ENCODE measurements at places on chromosomes 12 and 14.

DNA sequence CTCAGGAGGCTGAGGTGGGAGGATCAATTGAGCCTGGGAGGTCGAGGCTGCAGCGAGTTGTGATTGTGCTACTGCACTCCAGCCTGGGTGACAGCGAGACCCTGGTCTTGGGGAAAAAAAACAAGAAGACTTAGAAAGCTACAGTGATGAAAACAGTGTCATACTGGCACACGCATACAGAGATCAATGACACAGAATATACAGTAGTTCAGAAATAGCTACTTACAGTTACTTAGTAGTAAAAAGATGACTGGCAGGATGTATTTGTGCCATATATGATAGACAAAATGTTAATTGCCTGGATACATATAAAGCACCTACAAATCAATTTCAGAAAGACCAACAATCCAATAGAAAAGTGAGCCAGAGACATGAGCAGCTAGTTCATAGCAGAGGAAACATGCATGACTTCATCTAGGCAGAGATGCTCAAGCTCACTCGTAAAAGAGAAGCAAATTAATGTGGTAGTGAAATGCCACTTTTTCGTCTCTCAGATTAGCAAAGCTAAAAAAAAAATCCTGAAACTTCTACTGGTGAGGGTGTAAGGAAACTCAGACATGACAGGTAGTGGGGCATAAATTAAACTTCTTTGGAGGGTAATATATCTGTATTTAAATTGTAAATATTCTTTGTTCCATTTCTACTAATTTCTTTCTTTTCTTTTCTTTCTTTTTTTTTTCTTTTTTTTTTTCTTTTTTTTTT is 2.5 kb upstream of the ALDH2 start:
- no peak for DNase-seq

DNA sequence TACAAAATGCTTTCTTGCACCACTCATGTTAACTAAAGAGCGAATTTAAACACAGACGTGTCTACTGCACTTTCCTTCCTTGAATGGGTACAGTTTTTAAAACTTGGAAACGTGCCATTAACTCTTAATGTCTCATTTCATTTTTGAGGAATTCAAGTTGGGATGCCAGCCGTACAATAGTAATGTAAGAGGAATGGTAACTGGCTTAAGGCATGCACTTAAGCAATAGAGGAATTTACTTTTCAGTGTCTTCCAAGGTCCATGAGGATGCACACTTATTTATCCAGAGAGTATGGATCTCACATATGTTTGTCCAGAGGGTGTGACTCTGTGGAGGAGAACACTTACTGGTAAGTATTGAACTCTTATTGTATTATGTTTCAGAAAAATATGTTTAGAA is 52.9 kb downstream of the PPP4R4 start:
- DNase-seq, result no peak

DNA sequence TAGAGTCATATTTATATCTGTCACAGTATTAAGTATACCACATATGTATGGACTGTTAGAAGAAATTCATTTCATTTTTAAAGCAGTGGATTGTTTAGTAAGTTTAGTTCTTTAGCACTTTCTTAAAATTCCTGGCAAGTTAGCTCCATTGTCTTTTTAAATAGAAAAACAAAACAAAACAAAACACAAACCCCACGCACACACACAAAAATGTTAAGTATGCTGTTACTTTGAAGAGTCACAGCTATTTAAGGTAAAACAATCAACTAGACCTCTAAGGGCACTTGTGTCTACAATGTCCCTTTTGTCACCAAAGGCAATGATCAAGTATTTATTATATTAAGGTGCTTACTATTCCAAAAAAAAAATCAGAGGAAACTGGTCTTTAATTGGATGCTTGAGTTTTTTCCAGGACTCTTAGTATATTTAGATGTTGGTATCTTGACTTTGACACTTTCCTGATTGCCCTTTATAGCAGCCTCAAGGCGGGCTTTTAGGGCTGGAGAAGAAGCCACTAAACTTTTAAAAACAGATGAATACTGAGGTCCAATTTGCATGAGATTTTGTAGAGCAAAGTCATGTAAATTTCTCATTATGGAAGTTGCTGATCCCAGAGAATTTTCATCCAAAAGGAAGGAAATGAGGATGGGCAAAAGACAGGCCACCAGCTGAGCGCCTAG is 85.5 kb upstream of the HECTD1 start:
- no peak for DNase-seq

DNA sequence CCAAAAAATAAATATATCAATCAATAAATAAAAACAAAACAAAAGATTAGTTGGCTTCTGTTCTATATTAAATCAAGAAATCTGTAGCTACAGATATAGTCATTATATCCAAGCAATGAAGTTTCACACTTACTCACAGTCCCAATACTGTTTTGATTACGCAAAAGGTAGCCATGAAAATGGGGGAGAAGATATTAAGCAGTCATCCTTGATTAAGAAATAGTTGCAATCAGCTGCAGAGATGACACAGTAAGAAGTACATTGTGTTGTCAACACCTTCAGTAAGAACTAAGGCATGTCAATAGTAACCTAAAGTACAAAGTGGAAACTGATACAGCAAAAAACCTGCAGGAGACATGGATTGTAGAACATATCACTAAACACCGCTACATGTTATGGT is 11.0 kb upstream of the RHOJ start:
- no peak for DNase-seq

DNA sequence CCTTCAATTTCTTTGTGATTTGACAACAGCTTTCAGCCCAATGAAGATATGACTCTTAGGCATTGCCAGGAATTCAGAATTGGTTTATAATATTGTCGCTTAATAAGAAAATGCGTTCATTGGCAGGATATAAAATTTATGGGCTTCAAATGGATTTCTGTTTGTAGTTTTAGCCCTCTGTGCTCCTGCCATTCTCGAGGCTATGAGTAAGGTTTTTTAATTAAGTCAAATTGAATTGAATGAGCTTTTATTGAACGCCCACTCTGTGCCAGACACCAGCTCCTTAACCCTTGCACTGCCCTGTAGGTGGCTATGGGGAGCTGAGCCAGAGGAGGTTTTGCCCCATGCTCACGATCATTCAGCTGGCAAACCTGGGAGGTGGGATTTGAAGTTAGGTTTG is 115.1 kb downstream of the SLC25A47 start:
- no peak for DNase-seq

All from skin of body (tissue), 3 donors.